ENCODE measurements at places on chromosomes 13 and 19. TPM values are rescaled to one million over a fixed set of nuclear protein-coding genes. Genes with fewer than 3 reads are reported as not detected.

- no peak for DNase-seq
Measured at GRCh38 chr13:97934590-97934989, 18.9 kb upstream of the IPO5 start.

GRCh38 chr19:46755077-46755852, 9.0 kb upstream of the STRN4 start:
- DNase-seq, result no peak

RAB3A gene
- 5.8 TPM for total RNA-seq

DNA sequence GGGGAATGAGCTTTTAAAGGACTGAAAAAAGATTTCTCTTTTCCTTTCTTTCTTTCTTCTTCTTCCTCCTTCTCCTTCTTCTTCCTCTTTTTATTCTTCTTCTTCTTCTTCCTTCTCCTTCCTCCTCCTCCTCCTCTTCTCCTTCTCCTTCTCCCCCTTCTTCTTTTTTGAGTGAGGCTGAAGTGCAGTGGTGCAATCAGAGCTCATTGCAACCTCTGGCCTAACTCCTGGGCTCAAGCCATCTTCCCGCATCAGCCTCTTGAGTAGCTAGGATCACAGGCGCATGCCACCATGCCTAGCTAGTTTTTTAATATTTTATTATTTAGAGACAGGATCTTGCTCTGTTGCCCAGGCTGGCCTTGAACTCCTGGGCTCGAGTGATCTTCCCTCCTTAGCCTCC, 120.9 kb upstream of the KL start:
- DNase-seq, result no peak

DNA sequence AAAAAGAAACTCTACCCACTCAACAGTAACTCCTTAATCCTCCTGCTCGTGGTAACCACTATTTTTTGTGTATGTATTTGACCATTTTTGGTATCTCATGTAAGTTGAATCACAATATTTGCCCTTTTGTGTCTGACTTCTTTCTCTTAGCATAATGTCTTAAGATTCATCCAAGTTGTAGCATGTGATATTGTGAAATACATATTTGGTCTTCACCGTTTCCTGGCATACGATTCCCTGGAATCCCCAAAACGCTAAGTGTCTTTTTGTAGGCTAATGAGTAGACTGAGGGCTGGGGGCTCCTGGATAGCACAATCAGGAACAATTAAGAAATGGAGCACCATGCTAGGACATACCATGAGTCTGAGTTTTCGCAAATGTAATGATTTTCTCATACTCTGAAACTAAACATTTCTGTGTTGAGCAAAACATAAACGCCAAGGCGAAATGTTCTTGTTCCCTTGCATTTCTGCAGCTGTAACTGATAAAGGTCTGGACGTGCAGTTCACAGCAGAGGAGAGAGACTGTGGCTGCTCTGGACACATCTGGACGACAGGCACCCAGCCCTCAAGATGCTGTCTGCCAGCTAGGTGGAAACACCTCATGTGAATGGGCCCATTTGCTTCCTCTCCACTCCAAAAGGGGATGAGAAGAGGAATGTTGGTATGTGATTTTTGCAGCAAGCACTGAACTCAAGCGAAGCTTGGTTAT, 38.4 kb downstream of the BRD4 start:
- DNase-seq, result no peak

TMEM221 gene
- total RNA-seq, result 0.26 TPM

GRCh38 chr13:110341445-110342244, 34.6 kb downstream of the COL4A2 start:
- DNase-seq, result peak; percentile 48

GRCh38 chr19:4639531-4640246, 373 bp downstream of the TNFAIP8L1 start:
- peak; percentile 53 for DNase-seq

DNA sequence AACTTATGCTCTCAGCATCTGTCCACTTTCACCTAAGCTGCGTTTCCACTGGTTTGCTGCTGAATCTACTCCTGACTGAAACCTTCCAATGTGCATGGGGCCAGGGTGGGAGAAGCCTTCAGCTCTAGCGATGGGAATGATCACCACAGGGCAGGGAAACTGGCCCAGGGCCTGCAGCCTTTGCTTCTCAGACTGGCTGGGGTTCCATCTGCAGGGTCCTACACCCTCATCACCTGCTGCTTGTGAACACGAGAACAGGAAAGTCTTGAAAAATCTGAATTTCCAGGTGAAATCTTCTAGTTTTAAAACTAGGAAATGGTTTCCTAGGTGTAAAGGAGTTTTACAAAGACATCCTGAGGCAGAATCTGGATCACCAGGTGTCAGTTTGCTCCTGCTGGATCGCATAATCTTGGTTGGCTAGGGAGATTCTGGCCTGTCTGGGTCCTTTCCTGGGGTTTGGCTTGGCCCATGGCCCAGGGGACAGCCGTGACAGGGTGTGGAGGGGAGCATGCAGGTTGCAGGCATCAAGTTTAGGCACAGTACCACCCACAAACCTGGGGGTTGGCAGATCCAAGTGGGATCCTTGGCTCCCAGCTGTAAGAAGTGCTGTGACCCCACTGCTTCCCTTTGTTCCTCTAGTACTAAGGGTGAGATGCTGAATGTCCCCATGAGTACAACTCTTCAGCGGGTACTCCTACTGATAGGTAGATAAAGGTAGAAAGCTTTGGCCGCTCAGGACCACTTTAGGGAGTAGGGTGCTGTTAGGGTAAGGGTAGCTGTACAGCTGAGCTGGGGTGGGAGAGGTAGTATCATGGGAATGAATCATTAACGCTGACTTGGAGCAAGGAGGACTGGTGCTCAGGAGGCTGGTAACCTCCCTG, 1.8 kb upstream of the UBE2M start:
- peak; percentile 26 for DNase-seq

DNA sequence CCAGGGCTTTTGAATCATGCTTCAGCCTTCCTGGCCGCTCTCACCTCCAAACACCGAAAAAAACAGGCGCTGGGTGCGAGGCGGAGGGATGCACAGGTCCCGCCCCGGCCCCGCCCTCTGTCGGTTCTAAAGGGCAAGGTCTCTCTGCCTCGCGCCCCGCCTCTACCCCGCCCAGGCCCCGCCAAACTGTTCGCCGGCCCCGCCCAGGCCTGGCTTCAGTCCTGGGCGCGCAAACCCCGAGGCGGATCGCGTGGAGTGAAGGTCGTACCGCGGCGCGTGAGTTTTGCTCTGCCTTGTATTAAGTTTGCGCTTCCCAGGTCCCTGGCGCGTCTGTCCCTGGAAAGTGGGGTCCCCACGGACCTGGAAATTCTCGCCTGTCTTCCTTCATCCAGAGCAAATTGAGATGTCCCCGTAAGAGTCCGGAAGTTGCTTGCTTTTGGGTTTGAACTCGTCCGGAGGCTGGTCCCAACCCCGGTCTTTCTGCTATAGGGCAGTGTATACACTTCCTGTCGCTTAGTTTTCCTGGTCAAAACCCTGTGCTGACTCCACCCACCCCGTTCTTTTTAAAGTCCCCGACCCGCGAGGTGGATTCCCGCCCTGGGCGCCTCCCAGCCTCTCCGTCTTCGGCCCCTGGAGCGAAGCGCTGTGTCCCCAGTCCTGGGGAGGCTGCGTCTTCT, 8.4 kb downstream of the ZNF808 start:
- DNase-seq, result peak; percentile 85

- no peak for DNase-seq
Measured at GRCh38 chr13:114143806-114144605, 11.6 kb upstream of the RASA3 start.

DNA sequence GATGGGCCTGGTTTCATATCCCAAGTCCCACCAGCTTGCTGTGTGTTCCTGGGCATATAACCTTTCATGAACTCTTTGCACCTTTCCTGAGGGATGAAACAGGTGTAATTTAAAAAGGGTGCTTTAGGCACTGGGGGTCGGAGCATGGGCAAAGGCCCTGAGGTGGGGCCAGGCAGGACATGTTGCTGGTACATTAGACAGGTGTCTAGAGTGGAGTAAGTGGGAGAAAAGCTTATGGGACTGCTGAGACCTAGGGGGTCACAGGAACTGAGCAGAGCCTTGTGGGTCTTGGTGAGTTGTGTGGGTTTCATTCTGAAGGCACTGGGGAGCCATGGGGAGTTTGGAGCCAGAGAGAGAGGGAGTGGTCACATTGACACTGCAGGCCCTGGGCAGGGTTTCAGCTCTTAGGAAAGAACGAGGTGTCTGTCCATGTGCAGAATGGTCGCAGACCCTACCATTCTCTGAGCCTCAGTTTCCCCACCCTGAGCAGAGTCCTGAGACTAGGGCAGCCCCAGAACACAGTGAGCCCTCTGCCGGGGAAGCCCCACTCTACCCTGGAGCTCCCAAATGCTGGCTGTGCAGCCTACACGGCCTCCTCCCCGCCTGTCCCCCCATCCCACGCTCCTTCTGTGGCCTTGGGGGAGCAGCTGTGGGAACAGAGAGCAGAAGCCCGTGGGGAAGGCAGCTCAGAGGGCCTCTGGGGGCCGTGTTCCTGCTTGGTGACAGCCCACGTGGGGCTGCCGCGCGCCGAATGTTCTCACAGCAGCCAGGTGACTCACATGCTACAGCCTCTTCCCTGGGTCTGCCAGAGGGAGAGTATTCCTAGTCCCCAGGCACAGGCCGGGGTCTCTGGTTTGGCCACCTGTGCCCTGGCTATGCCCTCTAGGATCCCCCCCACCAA, 7.3 kb upstream of the HOMER3 start:
- DNase-seq, result peak; percentile 32

ZNF577 gene
- 14.0 TPM for total RNA-seq

OR7A5 gene
- total RNA-seq, result not detected

PPP1R15A gene
- 18.2 TPM for total RNA-seq

CYP4F12 gene
- 0.66 TPM for total RNA-seq

GRCh38 chr13:46495651-46496050, 57.3 kb upstream of the LRCH1 start:
- DNase-seq, result no peak

ZNF266 gene
- 10.7 TPM for total RNA-seq

GRCh38 chr13:113770441-113770840, 11.4 kb downstream of the TMEM255B start:
- DNase-seq, result no peak

- no peak for DNase-seq
Measured at GRCh38 chr13:52903320-52903719, 54.9 kb upstream of the PCDH8 start.

DNA sequence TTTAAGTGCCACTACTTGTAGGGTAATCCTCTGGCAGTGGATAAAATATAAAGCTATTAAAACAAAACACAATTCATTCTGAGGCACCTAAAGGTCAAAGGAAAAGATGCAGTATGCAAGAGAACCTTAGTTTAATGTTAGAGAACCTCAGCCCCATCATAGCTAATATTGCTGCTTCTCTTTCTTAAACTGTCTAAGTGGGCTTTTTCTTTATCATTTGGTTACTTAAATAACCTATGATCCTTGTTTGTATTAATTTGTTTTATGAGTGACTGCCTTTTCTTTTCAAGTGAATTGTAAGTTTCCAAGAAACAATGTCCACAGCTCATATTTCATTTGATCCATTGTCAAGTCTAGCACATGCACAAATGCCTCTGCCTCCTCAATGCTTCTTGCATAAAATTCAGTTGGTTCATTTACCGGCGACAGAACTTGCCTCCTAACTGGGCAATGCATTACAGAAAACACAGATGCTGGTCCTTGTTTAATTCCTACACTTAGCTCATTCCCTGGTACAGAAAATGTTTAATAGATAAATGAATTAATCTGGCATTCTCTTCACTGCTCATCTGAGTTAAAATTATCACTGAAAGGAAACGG, 1049.8 kb downstream of the OLFM4 start:
- no peak for DNase-seq

- no peak for DNase-seq
Measured at GRCh38 chr19:51242881-51243630, 7.8 kb upstream of the SIGLECL1 start.

GRCh38 chr13:40318366-40318765, 348.1 kb downstream of the FOXO1 start:
- DNase-seq, result peak; percentile 75

GRCh38 chr19:38727868-38728660, 16.2 kb downstream of the CAPN12 start:
- DNase-seq, result peak; percentile 94

ZNF177 gene
- 35.8 TPM for total RNA-seq

PSG3 gene
- total RNA-seq, result not detected

GRCh38 chr13:44302233-44302632, 71.4 kb upstream of the SERP2 start:
- DNase-seq, result no peak

GRCh38 chr13:59931621-59932020, 232.1 kb downstream of the DIAPH3 start:
- no peak for DNase-seq

GRCh38 chr13:48844676-48845075, 131.0 kb upstream of the FNDC3A start:
- no peak for DNase-seq

- no peak for DNase-seq
Measured at GRCh38 chr13:48739386-48739964, 85.7 kb downstream of the CYSLTR2 start.

DNA sequence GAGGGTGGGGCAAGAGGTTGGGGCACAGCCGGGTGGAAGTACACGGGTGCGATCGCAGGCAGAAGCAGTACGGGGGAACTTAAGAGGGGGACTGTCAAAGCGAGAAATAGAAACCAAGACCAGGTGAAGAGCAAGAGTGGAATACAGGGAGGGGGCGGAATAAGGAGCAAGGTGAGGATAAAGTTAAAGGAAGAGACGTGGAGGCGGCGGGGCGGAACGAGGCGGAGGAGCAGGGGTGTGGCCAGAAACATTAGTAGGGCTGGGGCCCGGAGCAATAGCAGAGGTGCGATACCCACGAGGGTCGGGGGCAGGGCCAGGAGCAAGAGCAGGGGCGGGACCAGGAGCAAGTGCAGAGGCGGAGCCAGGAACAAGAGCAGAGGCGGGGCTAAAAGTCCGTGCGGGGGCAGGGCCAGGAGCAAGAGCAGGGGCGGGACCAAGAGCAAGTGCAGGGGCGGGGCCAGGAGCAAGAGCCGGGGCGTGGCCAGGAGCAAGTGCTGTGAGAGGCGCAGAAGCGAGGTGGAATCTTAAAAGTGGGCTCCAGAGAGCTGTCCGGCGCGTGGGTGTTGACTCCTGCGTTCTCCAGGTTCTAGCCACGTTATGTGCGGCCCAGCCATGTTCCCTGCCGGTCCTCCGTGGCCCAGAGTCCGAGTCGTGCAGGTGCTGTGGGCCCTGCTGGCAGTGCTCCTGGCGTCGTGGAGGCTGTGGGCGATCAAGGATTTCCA, 1.2 kb downstream of the CATSPERG start:
- peak; percentile 98 for DNase-seq

- no peak for DNase-seq
Measured at GRCh38 chr13:78596399-78596735, 7.0 kb downstream of the POU4F1 start.

NLRP5 gene
- total RNA-seq, result not detected

- DNase-seq, result peak; percentile 56
Measured at GRCh38 chr19:55638864-55639359, 1.9 kb upstream of the ZNF580 start.
